Fibroblast of upper back skin (primary cell): ENCODE measurements at places on chromosomes 5 and 9.
A peak's percentile ranks its signal among the peaks of the same experiment; 100 is the strongest.

- DNase-seq = no peak
These were observed 1443.0 kb upstream of the CDH6 start for GRCh38 chr5:29750453-29750852.

DNA sequence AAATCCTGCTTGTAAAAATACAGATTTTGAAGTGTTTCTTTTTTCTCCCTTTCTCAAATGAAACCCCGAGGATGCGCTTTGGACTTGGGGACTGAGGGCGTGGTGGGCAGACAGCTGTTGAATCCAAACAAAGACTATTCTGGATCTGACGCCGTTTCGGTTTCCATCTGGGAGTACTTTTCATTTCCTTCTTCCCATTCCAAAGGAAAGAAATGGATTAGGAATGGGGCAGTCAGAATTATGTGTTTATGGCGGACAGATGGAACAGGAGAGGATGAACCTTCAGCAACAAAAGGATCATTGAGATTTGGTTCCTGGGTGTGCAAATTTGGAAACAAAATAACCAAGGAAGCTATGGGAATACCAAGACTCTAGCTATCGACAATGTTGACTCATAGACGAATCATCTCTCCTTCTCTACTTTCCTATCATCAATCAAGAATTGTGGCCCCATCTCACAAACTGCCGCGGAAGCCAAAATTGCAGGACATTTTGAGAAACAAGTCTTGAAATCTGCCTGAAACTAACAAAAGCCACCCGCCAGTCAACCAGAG, 300.6 kb downstream of the PARP8 start:
- no peak for DNase-seq

- no peak for DNase-seq
These were observed 43.4 kb downstream of the EPB41L4B start for GRCh38 chr9:109277451-109277850.

GRCh38 chr9:72924154-72924790, 28.6 kb downstream of the ALDH1A1 start:
- no peak for DNase-seq

DNA sequence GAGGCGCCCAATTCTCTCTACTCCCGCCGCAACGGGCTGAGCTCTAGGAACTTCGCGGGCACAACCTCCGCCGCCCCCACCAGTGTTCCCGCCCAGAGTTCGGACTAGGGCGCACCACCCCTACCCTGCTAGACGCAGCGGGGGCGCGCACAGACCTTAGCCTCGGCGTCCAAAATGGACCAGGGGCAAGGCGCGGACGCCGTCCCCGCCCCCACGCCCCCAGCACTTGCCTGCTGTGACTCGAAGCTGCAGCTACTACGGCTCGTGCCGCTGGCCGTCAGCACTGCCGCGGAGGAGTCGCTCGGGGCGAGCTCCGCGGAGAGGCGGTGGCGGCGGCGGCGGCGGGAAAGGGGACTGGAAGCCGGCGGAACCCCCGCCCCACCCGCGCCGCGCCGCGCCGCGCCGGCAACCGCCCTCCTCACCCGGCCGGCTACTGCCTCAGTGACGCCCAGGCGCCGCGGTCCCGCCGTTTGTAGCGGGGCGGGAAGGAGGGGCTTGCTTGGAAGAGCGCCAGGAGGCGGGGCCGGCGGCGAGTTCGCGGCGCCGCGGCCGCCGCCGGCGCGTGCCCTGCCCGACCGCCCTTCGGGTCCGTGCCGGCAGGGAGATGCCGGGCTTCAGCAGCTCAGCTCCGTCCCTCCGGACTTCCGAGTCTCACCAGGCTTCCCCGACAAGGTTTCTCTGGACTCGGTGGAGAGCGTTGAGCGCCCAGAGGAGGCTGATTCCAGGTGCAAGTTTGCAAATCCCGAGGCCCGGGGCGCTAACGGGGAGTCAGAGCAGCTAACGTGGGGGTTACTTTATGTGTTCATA, 4.5 kb downstream of the ELAVL2 start:
- peak; percentile 27 for DNase-seq

DNA sequence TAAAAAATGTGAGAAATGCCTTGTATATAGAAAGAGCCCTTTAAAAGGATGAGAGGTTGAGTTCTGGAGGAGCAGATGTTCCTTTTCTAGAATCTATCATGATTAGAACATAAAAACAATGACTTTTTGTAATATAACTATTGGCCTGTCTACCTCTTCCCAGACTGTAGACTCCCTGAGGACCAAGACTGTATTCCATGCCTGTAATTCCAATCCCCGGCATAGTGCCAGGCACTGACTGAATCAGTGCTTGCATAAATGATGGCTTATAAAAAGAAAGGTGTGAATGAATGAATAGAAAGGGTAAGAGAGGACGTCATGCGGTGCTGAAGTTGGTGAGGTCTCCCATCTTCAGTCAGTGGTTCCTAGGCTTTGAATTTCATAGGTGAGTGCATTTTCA, 92.6 kb upstream of the GDNF start:
- no peak for DNase-seq

DNA sequence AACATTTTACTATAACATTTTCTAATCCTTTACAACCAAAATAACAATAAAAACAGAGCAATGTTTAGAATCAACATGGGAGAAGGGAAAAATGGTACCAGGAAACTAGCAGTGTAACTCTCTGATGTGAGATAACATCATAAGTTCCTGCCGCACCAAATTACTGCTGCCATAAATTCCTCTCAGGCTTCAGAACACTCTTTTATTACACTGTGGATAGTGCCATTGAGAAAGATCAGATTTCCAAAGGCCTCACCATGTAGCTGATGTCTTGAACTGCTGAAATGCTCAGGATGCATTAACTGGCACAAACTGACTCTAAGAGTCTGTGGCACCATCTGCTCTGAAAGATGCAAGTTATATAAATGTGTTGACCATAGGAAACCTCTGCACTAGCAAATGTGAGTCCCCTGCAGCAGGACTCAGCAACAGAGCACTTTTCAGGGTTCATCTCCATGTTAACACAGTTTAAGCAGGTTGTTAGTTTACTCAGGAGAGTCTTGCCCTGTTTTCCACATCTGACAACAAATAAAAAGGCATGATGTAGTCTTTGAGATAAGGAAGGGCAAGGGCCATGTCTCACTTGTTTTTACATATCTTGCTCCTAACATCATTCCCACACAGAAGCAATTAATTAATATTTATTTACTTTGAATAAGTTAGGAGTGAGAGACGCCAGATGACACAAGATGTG, 218.1 kb downstream of the CETN3 start:
- DNase-seq = no peak

- no peak for DNase-seq
These were observed 77.0 kb downstream of the GALNT10 start for GRCh38 chr5:154267516-154267915.

DNA sequence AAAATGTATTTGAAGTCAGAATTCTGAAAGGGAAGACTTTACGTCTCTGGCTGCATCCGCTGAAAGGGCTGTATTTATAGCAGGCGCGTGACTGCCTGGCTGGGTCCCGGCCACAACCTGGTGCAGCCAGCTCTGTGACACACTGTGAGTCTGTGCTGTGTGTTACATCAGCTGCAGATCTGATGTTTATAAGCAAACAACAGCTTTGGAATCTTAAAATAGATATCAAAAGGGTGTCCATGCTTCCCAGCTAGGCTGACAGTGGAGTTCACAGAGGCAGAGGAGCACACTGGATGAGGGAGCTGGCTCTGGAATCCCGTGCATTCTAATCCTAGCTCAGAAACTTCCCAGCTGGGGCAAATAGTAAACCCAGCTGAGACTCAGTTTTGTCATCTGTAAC, 433.4 kb upstream of the BRINP1 start:
- DNase-seq = no peak

DNA sequence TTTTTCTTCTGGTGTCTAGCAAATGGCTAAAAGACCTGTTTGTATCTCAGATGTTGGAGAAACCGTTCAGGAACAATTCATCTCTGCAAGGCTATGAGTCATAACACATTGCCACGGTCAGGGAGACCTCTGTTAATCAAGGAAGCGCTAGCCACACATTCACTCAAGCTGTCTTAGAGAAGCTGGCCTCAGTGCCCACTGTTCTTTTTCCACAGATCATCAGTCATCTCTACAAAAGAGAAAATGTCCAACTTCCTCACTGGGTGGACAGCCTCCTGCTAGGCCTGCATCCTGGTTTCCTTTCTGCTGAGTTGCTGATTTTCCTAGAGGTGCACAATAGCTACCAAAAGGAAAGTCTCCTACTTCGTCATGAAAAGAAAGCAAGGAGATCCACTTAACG, 360.5 kb downstream of the BNC2 start:
- peak; percentile 80 for DNase-seq

- DNase-seq = no peak
These were observed 21.6 kb downstream of the CEMIP2 start for GRCh38 chr9:71746758-71747125.

- DNase-seq = no peak
These were observed 6.3 kb upstream of the GARIN3 start for GRCh38 chr5:157172403-157172802.

- no peak for DNase-seq
These were observed 71.8 kb downstream of the C9orf50 start for GRCh38 chr9:129549139-129549538.

DNA sequence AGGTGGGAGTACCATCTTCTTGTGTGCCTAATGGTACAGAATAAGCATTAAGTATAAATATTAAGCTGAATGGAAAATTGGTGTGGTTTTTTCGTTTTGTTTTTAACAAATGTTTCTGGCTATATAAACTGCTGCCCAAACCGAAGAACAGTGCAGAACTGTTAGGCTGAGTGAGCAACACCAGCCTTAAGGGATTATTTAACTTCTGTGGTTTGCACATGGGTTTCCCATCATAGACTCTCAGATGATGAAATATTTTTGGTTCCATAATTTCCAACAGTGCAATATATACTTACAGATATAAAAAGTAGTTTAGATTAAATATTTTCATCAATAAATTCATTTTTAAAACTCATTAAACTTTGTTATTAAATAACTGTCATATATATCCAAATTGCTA, 16.4 kb downstream of the C5orf63 start:
- DNase-seq = no peak

DNA sequence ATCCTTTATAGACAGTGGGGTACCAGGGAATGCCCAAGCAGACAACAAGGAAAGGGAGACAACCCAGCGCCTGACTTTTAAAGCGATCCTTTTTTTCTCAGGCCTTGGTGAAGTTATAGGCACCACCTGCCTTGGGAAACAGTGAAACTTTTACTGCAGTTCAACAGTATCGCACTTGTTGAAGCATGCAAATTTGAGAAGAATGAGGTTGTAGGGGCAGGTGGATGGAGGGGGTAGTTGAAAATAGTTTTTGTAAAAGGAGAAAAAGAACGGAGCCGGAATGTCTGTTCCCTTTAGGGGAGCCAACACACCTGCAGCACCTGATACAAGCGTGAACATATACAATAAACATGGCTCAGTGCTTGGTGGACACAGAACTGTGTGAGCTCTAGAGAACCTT, 190.2 kb upstream of the NR3C1 start:
- DNase-seq = no peak

- no peak for DNase-seq
These were observed 48.8 kb upstream of the LARP1 start for GRCh38 chr5:154706416-154706815.

DNA sequence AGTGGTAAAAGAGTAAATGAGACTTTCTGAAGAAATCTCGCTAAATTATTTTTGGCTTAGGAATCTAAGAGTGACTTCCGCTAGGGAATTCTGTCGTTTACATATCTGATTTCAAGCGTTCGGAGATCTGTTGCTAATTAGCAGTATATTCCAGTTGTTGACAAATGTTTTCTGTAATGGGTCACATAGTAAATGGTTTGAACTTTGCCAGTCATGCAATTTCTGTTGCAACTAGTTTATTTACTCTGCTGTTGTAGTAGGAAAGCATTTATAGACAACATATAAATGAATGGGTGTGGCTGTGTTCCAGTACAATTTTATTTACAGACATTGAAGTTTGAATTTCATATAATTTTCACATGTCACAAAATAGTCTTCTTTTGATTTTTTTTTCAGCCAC, 57.4 kb upstream of the JAK2 start:
- DNase-seq = no peak

GRCh38 chr5:119366540-119366881, 10.7 kb downstream of the TNFAIP8 start:
- no peak for DNase-seq

DNA sequence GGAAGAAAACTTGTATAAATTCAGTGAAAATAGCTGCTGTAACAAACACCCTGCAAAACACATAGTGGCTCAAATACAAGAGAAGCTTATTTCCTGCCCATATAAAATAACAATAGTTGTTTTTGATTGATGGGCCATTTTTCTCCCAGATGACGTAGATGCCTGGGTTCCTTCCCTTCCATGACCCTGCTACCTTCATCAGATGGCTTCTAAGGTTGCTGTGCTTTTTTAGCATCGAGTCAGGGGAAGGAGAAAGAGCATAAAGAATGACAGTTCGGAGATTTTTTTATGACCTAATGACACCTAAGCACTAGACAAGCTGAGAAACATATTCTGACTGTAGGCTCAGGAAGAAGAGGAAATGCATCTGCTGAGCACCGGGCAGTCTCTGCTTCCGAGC, 34.7 kb upstream of the DPYSL3 start:
- no peak for DNase-seq
